ENCODE measurements at places on chromosomes 5 and 9.
A peak's percentile ranks its signal among the peaks of the same experiment; 100 is the strongest.

DNA sequence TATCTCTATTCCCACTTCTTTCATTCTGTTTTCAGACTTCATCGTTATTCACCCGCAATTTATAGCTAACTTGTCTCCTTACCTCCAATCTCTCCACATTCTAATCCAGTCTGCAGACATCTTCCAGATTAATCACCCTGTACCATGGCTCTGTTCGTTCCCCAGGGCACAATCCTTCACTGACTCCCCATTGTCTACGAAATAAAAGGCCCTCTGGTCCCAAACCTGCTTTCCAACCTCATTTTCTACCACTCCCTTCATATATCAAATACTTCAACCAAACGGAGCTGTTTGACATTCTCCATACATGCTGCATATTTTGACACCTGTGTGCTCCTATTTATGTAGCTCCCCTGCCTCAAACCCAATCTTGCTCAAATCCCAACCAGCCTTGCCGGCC lies 1720.6 kb upstream of the WWC1 start:
- DNase-seq: no peak

- peak; percentile 55 for DNase-seq
These were observed 208.1 kb downstream of the GNA14 start for GRCh38 chr9:77440057-77440456.

DNA sequence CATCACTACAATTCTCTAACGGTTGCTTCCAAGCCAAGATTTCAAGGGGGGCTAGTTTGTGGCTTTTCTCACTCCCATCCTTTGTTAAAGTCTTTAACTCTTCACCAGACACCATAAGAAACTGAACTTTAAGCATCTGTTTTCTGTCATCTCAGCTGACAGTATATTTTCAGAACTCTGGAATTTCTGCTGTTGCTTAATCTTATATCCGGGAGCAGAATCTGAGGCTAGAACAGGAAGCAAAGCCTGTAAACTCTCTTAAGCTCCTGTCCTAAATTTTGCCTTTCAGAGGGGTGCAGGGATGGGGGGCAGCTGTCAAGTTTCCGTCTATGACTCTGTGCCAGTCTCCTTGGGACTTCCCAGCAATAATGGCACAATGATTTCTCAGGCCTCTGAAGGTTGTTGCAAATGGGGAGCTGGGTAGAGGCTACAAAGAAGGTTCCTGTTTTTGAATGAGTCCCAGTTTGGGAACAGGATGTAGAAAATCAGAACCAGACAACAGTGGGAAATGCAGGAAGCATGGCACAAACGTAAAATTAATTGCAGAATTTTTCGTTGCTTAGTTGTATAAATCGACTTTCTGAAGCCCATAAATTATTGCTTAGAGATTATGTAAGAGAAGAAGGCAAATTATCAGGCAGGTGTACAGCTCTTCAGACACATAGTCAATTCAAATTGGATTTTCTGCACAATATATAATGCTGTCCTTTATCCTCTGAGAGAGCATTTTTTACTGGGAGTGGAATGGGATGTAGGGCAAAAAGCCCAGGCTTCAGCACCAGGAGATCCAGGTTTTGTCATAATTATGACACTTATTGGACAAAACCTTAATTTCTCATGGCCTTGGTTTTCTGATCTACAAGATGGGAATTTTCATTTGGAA lies 430.9 kb downstream of the DMAC1 start:
- no peak for DNase-seq

DNA sequence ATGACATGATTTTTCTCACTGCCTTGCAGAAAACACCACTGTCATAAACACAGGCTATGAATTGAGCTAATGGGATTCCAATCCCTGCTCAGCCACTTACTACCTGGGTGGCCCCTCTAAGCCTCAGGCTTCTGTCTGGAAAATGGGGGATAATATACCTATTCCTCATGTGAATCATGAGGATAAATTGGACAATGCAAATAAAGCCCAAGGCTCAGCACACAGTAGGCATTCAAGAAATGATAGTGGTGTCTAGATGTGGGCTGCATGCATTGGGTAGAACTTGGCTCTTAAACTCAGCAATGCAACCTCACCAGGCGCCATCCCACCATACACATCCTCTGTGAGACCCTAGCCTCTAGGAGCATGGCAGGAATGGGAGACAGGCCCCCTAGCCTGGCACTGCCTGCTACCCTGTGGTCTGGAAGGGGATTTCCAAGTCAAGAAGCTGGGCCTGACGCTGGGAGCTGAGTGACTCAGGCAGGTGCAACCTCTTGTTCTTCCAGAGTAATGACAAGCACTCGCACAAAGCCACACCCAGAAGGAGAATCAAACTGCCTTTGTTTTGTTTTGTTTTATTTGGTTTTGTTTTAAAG lies 2.3 kb upstream of the TNIP1 start:
- peak; percentile 85 for DNase-seq

GRCh38 chr9:26471261-26471660 lies 421.3 kb downstream of the CAAP1 start:
- no peak for DNase-seq

- no peak for DNase-seq
These were observed 194.4 kb upstream of the CDKN2B start for GRCh38 chr9:22203371-22204138.

Data from upper lobe of left lung (tissue), 6 donors.